Activated CD4-positive, alpha-beta T cell treated with anti-CD3 and anti-CD28 coated beads, Interleukin-2, amount 10 ng/mL, durations not matched to agents 24 days and 14 days (primary cell): ENCODE measurements at places on chromosomes 4 and X. TPM values are rescaled to one million over a fixed set of nuclear protein-coding genes. Genes with fewer than 3 reads are reported as not detected.

Gene MAGEA1
- total RNA-seq, result not detected in 2 replicates

Gene SMARCA1
- not detected in 2 replicates for total RNA-seq

Gene HSFX3
- total RNA-seq, result not detected in 2 replicates

GRCh38 chr4:97394653-97395052, 748.6 kb downstream of the STPG2 start:
- no peak for DNase-seq
- no peak overlapping the region for H3K27ac ChIP-seq
- no peaks in the 10 kb centered on the region for H3K36me3 ChIP-seq
- no peak overlapping the region for H3K4me3 ChIP-seq
- H3K27me3 ChIP-seq, result no peaks in the 10 kb centered on the region

Gene SHROOM4
- not detected in 2 replicates for total RNA-seq

Gene MBNL3
- 12.2 and 15.4 TPM in 2 replicates for total RNA-seq

Gene DYNLT3
- total RNA-seq, result 13.3 and 14.5 TPM in 2 replicates

- DNase-seq, result no peak
- H3K4me1 ChIP-seq, result no peaks in the 10 kb centered on the region
- H3K36me3 ChIP-seq, result peaks cover 10% of the 10 kb centered on the region
- H3K27me3 ChIP-seq, result no peaks in the 10 kb centered on the region
These were observed 29.2 kb downstream of the NUDT9 start for GRCh38 chr4:87451537-87451936.

GRCh38 chrX:9315086-9315485, 149.8 kb upstream of the TBL1X start:
- DNase-seq, result no peak
- peaks cover 13% of the 10 kb centered on the region for H3K4me1 ChIP-seq
- H3K36me3 ChIP-seq, result no peaks in the 10 kb centered on the region
- H3K27ac ChIP-seq, result no peak overlapping the region
- H3K4me3 ChIP-seq, result no peak overlapping the region

GRCh38 chr4:129604632-129605255, 508.8 kb downstream of the C4orf33 start:
- H3K27me3 ChIP-seq, result no peaks in the 10 kb centered on the region
- H3K36me3 ChIP-seq, result no peaks in the 10 kb centered on the region
- H3K4me3 ChIP-seq, result no peak overlapping the region
- H3K27ac ChIP-seq, result no peak overlapping the region

Gene SPANXA1
- total RNA-seq, result not detected in 2 replicates

Gene CCDC149
- not detected in 2 replicates for total RNA-seq

Gene PALLD
- total RNA-seq, result 34.3 and 37.9 TPM in 2 replicates

- no peaks in the 10 kb centered on the region for H3K27me3 ChIP-seq
- peaks cover 2% of the 10 kb centered on the region for H3K36me3 ChIP-seq
- H3K4me1 ChIP-seq, result peaks cover 17% of the 10 kb centered on the region
- H3K4me3 ChIP-seq, result peak overlapping the region; percentile 78
These were observed 1.8 kb downstream of the ATP11C start for GRCh38 chrX:139930916-139931645.

- peaks cover 16% of the 10 kb centered on the region for H3K27me3 ChIP-seq
- peaks cover 14% of the 10 kb centered on the region for H3K36me3 ChIP-seq
- H3K27ac ChIP-seq, result no peak overlapping the region
- H3K4me3 ChIP-seq, result no peak overlapping the region
- DNase-seq, result no peak
- peaks cover 2% of the 10 kb centered on the region for H3K4me1 ChIP-seq
These were observed 3.3 kb upstream of the SPON2 start for GRCh38 chr4:1175635-1176229.

Gene DEFB131A
- total RNA-seq, result not detected in 2 replicates

DNA sequence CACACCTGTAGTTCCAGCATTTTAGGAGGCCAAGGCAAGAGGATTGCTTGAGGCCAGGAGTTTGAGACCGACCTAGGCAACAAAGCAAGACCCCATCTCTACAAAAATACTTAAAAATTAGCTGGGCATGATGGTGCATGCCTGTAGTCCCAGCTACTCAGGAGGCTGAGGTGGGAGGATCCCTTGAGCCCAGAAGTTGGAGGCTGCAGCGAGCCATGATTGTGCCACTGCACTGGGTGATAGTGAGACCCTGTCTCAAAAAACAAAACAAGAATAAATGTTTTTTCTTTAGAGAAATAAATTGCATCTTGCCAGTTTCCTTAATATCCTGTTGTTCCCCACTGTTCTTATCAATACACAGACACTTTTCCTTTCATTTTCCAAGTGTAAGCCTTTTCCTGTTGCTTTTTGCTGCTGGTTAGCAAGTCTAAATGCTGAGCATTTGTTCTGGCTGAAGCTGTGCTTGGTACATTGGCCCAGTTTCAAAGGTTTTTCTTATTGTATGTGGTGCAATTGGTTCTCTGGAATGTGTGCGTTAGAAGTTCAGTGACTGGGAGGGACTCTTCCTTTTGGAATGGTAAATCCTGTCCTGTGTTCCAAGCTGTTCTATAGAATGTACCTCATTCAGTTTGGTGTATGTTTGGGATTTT, 98.2 kb downstream of the AFF1 start:
- no peak overlapping the region for H3K4me3 ChIP-seq
- H3K27me3 ChIP-seq, result no peaks in the 10 kb centered on the region
- peaks cover 2% of the 10 kb centered on the region for H3K36me3 ChIP-seq
- no peak overlapping the region for H3K27ac ChIP-seq
- peaks cover 14% of the 10 kb centered on the region for H3K4me1 ChIP-seq
- no peak for DNase-seq

- H3K4me1 ChIP-seq, result peaks cover 49% of the 10 kb centered on the region
- no peaks in the 10 kb centered on the region for H3K27me3 ChIP-seq
- peak; percentile 66 for DNase-seq
- peak overlapping the region; percentile 92 for H3K27ac ChIP-seq
- peak overlapping the region; percentile 51 for H3K4me3 ChIP-seq
- peaks cover 33% of the 10 kb centered on the region for H3K36me3 ChIP-seq
These were observed 38.8 kb downstream of the MSN start for GRCh38 chrX:65706041-65706828.

GRCh38 chr4:5956285-5957021, 61.8 kb downstream of the C4orf50 start:
- peaks cover 7% of the 10 kb centered on the region for H3K4me1 ChIP-seq
- H3K27ac ChIP-seq, result no peak overlapping the region
- no peak for DNase-seq
- H3K27me3 ChIP-seq, result peaks cover 6% of the 10 kb centered on the region
- H3K36me3 ChIP-seq, result no peaks in the 10 kb centered on the region
- H3K4me3 ChIP-seq, result no peak overlapping the region

Gene LPAR4
- total RNA-seq, result not detected in 2 replicates
